ENCODE measurements at places on chromosomes 12 and 14.

GRCh38 chr12:43396671-43397070 lies 155.3 kb downstream of the ADAMTS20 start:
- no peak for DNase-seq

DNA sequence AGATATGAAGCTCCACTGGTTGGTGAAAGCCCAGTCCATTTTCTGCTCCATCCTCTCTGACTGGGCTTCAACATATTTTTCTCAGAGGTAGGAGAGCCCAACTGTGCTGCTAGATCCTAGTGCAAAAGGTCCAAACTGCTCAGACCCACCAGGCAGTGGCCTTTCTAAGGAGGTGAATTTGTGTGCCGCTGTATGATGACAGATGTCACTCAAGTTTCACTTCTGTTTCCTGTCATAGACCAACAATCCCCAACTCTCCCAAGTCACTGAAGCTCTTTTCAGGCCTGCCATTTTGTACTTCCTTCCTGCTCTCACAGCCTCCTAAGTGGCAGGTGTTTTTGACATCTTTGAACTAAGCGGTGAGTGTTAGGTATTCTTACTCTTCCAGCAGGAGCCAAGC lies 16.4 kb upstream of the RNASE4 start:
- DNase-seq, result no peak

GRCh38 chr14:81682701-81683100 lies 149.0 kb upstream of the SEL1L start:
- no peak for DNase-seq

DNA sequence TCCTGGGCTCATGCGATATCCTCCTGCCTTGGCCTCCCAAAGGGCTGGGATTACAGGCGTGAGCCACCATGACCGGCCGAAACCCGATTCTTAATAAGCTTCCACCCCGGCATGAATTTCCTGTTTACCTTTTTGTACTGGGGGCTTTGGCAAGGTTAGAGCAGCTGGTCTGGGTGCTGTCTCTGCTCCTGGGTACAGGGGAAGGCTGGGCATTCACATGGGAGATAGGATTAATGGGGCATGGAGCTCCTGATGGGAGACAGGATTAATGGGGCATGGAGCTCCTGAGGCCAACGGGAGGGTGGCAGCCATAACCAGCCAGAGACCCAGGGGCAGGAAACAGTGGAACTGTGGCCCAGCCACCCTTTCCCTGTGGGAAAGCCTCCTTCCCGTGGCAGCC lies 69.5 kb upstream of the DICER1 start:
- no peak for DNase-seq

- peak; percentile 53 for DNase-seq
Observed at GRCh38 chr12:117367006-117367638, 5.7 kb upstream of the NOS1 start.

- DNase-seq, result peak; percentile 41
Observed at GRCh38 chr12:44873898-44874297, 2.2 kb downstream of the NELL2 start.

DNA sequence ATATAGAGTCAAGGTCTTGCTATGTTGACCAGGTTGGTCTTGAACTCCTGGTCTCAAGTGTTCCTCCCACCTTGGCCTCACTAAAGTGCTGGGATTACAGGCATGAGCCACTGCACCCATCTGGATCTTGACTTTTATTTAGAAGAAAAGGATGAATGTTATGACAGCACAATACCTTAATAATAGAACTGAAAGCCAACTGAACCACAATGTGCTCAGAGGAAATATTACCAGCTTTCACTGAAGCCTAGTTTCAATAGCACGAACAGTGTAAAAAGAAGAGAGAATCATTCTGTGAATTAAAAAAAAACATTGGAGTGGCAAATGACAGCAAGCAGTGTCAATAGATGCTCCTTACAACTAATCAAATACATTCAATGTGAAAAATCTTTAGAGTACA lies 239.2 kb upstream of the RMST start:
- DNase-seq, result no peak

DNA sequence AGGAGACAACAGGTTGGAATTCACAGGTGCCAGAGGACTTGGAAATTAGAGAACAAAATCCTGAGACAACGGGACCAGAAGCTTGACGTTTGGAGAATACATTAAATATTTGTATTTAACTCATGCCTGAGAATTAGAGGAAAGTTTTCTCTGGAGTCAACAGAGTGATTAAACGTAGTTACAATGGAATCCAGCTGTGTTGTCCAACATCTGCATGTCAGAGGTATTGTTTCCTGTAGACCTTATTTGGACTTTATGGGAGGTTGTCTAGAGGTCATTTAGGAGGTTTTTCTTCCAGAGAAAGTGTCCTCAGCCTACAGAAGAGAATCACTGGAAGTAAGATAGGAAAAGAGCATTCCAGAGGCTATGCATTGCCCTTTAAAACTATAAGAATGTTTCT lies 45.1 kb upstream of the RERGL start:
- no peak for DNase-seq

DNA sequence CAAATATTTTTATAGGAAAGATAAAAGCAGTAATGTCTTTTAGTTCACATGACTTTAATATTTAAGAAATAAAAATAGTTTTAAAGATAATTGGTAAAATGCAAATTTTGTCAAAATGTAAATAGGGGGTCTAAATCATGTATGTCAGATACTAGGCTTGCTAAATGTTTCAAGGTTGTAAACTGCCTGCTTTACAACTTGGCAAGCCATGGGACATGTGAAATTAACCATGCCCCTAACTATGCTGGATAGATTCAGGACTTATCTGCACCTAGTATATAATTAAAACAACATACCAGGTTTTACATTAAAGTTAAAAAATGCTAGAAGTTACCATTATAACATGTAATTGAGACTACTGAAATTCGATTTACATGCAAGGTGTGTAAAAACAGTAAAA lies 537.3 kb upstream of the MIS18BP1 start:
- DNase-seq, result no peak

GRCh38 chr14:79660053-79660939 lies 551.0 kb downstream of the DIO2 start:
- no peak for DNase-seq

DNA sequence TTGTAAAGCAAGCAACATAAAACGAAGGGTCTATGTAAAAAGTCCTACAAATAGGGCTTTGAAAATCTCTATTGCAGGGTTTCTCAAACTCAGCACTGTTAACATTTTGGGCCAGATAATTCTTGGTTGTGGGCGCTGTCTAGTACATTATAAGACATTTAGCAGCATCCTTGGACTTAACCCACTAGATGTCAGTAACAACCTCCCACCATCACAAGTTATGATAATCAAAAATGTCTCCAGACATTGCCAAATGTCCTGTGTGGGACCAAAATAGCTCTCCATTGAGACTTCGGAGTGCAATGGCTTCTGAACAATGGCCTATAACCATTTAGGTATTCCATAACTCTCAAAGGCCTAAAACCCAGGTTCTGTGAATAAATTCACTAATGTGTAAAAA lies 22.9 kb upstream of the DHRS7 start:
- peak; percentile 54 for DNase-seq

GRCh38 chr12:115097416-115097815 lies 413.4 kb upstream of the TBX3 start:
- DNase-seq, result no peak

Data from Kasumi-1 (cell line).